Melanocyte of skin (primary cell): ENCODE measurements at places on chromosomes 2 and 18. TPM values are rescaled to one million over a fixed set of nuclear protein-coding genes. Genes with fewer than 3 reads are reported as not detected.

The C2orf78 gene
- not detected in 2 replicates for total RNA-seq

The MC2R gene
- total RNA-seq: not detected in 2 replicates

The SIX3 gene
- total RNA-seq: not detected in 2 replicates

The LCT gene
- under 0.01 TPM in 1 of 2 replicates, not detected in the other for total RNA-seq

The CAVIN2 gene
- total RNA-seq: 0.36 TPM in 1 of 2 replicates, not detected in the other

The UPP2 gene
- total RNA-seq: not detected in 2 replicates

The SPATA3 gene
- total RNA-seq: not detected in 2 replicates

The TNP1 gene
- total RNA-seq: not detected in 2 replicates
